Naive B cell (primary cell): ENCODE measurements at places on chromosomes 5 and 9. TPM values are rescaled to one million over a fixed set of nuclear protein-coding genes. Genes with fewer than 3 reads are reported as not detected.

UTP15 gene
- polyA plus RNA-seq, result 6.6 TPM

PSD2 gene
- polyA plus RNA-seq, result not detected

CYLC2 gene
- not detected for polyA plus RNA-seq

GPX8 gene
- polyA plus RNA-seq, result not detected

TLE1 gene
- 98.0 TPM for polyA plus RNA-seq

PCDHGC5 gene
- not detected for polyA plus RNA-seq

FOXD4L3 gene
- polyA plus RNA-seq, result not detected

TMEM252 gene
- not detected for polyA plus RNA-seq

SLC46A2 gene
- polyA plus RNA-seq, result not detected

KIF4B gene
- not detected for polyA plus RNA-seq

PSAT1 gene
- 0.67 TPM for polyA plus RNA-seq

TAF11L7 gene
- polyA plus RNA-seq, result not detected

NEUROG1 gene
- not detected for polyA plus RNA-seq

IQGAP2 gene
- 7.8 TPM for polyA plus RNA-seq

OR1Q1 gene
- polyA plus RNA-seq, result not detected

ADCY2 gene
- not detected for polyA plus RNA-seq

FBP2 gene
- polyA plus RNA-seq, result not detected

PTGES2 gene
- polyA plus RNA-seq, result 43.4 TPM

GRCh38 chr9:16884952-16885513, 14.6 kb upstream of the BNC2 start:
- H3K27me3 ChIP-seq, result no peaks in the 10 kb centered on the region
- no peak overlapping the region for H3K4me3 ChIP-seq
- H3K27ac ChIP-seq, result peak overlapping the region; percentile 15
- no peaks in the 10 kb centered on the region for H3K4me1 ChIP-seq

- no peak for DNase-seq
- peaks cover 3% of the 10 kb centered on the region for H3K36me3 ChIP-seq
- H3K27me3 ChIP-seq, result no peaks in the 10 kb centered on the region
- peak overlapping the region; percentile 89 for H3K27ac ChIP-seq
- H3K4me1 ChIP-seq, result peaks cover 47% of the 10 kb centered on the region
These were observed 732 bp downstream of the SNAPC3 start for GRCh38 chr9:15423231-15423985.

- H3K27ac ChIP-seq, result no peak overlapping the region
- peaks cover 31% of the 10 kb centered on the region for H3K36me3 ChIP-seq
These were observed 37.2 kb downstream of the MRPS27 start for GRCh38 chr5:72282878-72283277.

DNA sequence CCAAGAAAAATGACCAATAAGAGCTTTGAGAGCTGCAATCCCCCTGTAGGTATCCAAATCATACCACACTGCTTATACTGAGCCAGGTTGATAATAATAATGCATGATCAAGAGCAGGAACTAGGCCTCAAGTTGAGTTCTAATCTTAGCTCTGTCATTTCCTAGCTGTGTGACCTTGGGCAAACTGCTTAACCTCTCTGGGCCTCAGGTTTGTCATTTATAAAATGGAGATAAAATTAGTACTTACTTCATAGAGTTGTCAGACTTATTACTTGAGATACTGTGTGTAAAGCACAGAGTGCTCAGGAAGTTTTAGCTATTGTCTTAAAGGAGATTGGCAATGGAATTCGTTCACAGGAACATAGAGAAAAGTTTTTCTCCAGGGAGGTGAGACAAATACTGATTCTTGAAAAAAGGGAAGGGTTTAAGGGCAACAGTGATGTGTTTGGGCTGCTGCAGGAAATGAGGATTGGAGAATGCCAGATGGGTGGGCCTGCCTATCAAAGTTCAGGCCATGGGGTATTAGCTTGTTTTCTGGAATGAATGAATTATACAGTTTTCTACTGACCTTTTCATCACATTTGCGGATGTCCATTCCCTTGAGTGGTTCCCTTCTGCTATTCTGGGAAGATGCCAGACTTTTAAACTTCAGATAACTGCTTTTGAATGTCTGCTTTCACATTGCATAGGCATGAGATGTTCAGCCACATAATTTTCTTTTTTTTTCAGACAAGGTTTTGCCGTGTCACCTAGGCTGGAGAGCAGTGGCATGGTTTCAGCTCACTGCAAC, 10.2 kb upstream of the ATP6V0E1 start:
- no peak overlapping the region for H3K27ac ChIP-seq
- H3K36me3 ChIP-seq, result no peaks in the 10 kb centered on the region
- DNase-seq, result no peak
- no peaks in the 10 kb centered on the region for H3K27me3 ChIP-seq
- no peak overlapping the region for H3K4me3 ChIP-seq

DNA sequence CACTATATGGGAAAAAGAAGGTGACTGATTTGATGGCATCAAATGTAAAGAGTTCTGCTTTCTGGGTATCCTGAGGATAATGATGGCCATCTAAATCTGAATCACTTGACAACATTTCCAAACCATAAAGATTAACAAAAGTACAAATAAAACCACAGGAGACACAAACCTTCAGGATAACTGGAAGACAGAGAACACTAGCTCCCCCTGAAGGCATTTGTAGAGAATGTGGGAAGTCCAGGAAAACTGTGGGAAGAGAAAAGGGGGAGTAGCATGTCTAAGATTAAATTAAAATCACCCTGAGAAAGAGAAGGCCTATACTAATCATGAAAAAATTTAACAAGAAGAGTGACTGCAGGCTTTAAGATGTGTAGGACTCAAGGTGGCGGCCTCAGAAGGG, 116.2 kb downstream of the PRELID2 start:
- no peak for DNase-seq
- H3K27ac ChIP-seq, result no peak overlapping the region
- no peaks in the 10 kb centered on the region for H3K27me3 ChIP-seq
- H3K36me3 ChIP-seq, result no peaks in the 10 kb centered on the region

GRCh38 chr5:122421374-122422079, 109.5 kb downstream of the SNCAIP start:
- no peak overlapping the region for H3K27ac ChIP-seq
- H3K4me3 ChIP-seq, result no peak overlapping the region
- no peaks in the 10 kb centered on the region for H3K4me1 ChIP-seq
- no peak for DNase-seq

DNA sequence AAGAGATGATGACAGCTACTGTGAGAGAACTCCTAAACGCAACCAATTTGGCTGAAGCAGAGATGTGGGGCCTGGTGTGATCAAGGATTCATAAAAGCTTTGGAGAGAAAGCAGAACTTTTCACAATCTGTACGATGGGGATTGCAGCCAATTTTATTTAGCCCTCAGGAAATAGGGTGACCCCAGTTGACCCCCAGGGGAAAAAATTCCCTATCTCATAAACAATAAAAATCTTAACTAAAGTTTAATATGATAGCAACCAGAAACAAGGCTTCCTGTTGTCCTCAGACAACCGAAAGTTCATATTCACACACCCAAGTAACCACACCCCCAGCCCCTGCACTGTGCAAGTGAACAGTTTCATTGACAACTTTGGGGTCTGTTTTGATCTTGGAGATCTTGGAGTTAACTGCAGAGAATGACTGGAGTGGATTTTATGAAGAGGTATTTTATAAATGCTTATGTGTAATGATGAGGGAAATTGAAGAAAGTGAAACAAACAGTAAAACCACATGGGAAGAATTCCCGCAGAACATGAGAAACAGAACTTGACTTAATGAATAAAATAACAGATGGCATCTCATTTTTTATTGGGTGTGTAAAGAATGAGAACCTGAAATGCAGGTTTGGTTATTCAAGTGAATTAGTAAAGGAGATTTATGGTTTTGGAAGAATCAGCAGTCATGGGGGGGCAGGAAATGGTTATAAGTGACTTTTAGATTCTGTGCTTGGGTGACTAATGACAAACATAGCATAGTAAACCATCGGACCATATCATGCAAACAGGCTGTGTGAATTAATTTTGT, 94.5 kb downstream of the PDE4D start:
- H3K4me1 ChIP-seq, result peaks cover 20% of the 10 kb centered on the region
- no peaks in the 10 kb centered on the region for H3K36me3 ChIP-seq
- peak; percentile 62 for DNase-seq
- H3K4me3 ChIP-seq, result no peak overlapping the region
- no peak overlapping the region for H3K27ac ChIP-seq

GRCh38 chr5:122089096-122090013, 11.3 kb upstream of the LOX start:
- H3K4me1 ChIP-seq, result no peaks in the 10 kb centered on the region
- H3K27ac ChIP-seq, result no peak overlapping the region
- no peaks in the 10 kb centered on the region for H3K27me3 ChIP-seq
- no peak overlapping the region for H3K4me3 ChIP-seq
- H3K36me3 ChIP-seq, result no peaks in the 10 kb centered on the region

DNA sequence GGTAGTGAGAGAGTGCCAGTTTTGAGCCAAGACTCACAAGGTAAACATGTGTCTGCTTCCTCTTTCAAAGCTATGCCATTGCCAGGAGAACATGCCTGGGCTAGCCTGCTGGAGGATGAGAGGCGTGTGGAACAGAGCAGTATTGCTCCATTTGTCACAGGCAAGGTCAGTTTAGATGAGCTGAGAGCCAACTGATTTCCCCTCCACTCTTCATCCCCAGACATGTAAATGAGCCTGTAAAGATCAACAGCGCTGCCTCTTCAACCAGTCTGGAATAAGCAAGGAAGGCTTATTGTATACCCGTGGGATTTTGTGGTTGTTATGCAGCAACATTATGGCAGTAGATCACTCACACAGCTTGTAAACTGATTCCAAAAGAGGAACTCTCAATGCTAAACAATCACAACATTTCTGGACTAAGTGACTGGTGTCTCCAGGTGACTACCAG, 8.2 kb upstream of the GDNF start:
- no peak overlapping the region for H3K27ac ChIP-seq
- DNase-seq, result no peak
- H3K36me3 ChIP-seq, result no peaks in the 10 kb centered on the region
- H3K4me1 ChIP-seq, result no peaks in the 10 kb centered on the region
- no peak overlapping the region for H3K4me3 ChIP-seq
- H3K27me3 ChIP-seq, result peaks cover 35% of the 10 kb centered on the region

DNA sequence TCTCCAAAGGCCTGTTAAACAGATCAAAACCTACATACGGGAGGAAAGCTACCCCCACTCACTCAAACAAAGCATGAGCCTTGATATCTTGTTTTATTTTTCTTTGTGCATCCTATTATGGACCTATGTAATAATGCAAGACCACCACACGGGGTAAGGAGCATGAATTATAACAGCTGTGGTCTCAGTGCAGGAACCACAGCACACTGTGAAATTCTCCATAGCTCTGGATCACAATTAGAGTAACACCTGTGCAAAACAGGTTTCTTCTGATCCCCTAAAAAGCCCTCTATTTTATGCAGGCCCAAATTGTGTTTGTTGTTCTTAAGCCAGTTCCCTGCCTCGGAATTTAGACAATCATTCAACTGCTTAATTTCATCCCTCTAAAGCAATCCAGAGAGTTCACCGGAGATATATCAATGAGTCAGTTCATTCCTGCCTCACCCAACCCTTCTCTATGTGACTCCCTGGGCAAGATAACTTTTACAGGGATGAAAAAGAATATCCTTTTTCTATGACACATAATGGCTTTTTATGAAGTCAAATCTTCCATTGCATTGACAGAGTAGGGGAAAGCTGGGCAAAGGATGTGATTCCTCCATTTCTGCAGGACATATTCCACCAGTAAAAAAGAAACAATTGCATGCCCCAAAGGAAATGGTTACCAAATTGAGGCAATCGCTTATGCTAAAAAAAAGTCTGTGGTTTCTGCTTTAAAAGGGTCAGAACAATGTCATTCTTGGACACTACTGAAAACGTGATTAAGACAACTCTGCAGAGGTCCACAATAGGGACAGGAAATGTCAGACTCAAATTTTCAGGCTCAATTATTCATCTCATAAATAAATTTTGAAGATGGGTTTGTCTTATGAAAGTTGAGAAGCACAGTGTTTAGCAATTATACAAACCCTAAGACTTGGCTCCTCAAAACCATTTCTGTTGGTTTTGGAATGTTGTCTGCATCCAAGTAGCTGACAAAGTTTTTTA, 41.6 kb upstream of the FST start:
- H3K4me1 ChIP-seq, result no peaks in the 10 kb centered on the region
- no peak overlapping the region for H3K27ac ChIP-seq
- DNase-seq, result no peak
- H3K36me3 ChIP-seq, result no peaks in the 10 kb centered on the region
- H3K27me3 ChIP-seq, result peaks cover 12% of the 10 kb centered on the region

DNA sequence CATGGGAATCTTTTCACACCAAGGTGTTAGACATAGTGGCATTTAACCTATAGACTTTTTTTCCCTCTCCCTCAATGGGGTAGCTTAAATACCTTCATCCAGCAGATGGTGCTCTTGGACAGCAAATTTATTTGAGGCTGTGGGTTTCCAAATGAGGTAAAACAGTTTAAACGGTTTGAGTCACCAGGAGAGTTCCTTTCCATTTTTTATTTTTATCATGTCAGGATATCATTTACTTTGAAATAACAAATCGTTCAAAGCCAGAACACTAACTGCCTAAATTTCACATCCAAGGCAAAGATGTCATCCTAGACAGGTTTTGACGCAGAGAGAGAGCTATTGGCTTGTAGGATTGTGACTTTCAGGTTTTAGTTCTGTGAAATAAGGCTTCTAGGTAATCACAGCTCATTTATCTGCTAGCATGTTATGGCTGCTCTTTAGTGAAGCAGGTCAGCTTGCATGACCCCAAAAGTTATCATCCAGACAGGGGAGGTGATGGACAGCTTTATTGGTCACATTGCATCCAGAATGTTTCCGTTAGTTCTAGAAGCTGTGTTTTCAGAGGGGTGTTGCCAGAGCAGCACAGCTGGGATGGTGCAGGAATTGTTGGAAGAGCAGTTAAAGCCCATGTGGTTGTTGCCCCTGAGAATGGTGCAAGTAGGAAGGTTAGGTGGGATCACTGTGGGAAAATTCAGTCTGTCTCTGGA, 69.8 kb downstream of the KDM4C start:
- peak; percentile 29 for DNase-seq
- H3K4me1 ChIP-seq, result peaks cover 22% of the 10 kb centered on the region
- peaks cover 28% of the 10 kb centered on the region for H3K36me3 ChIP-seq
- H3K27me3 ChIP-seq, result no peaks in the 10 kb centered on the region
- peak overlapping the region; percentile 85 for H3K27ac ChIP-seq

GRCh38 chr9:28267351-28267750, 694.1 kb upstream of the C9orf72 start:
- no peak for DNase-seq
- H3K4me3 ChIP-seq, result no peak overlapping the region
- no peaks in the 10 kb centered on the region for H3K36me3 ChIP-seq
- H3K4me1 ChIP-seq, result no peaks in the 10 kb centered on the region
- no peak overlapping the region for H3K27ac ChIP-seq

DNA sequence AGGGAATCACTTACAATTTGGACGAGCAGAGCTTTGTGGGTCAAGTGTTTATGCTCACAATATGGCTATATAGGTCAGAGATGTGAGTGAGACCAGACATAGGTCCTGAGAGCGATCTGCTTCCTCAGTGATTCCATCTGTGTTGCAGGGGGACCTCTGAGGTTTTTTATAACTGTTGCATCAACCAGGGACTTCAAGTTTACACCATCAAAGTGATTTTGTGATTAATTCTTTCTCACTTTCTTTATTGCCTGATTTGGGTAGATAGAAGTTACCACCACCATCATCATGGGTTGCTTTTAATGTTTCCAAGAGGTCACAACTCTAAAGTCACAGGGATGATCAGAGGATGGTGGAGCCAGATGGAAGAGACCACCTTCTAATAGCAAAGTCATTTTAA, 7.0 kb upstream of the MTAP start:
- H3K4me1 ChIP-seq, result no peaks in the 10 kb centered on the region
- H3K36me3 ChIP-seq, result no peaks in the 10 kb centered on the region
- no peak for DNase-seq
- no peak overlapping the region for H3K4me3 ChIP-seq
- no peak overlapping the region for H3K27ac ChIP-seq

GRCh38 chr5:72372331-72372730, 52.2 kb downstream of the PTCD2 start:
- H3K27ac ChIP-seq, result no peak overlapping the region
- no peak for DNase-seq
- peaks cover 10% of the 10 kb centered on the region for H3K27me3 ChIP-seq
- H3K4me3 ChIP-seq, result no peak overlapping the region
- H3K36me3 ChIP-seq, result no peaks in the 10 kb centered on the region
